Epithelial cell of umbilical artery (primary cell): ENCODE measurements at places on chromosomes 6 and 20. TPM values are rescaled to one million over a fixed set of nuclear protein-coding genes. Genes with fewer than 3 reads are reported as not detected.

SYTL3 gene
- total RNA-seq, result 0.46 and 0.65 TPM in 2 replicates

SAMD3 gene
- not detected in 2 replicates for total RNA-seq

SNAI1 gene
- total RNA-seq, result 0.46 and 1.6 TPM in 2 replicates

LGSN gene
- not detected in 2 replicates for total RNA-seq

APCDD1L gene
- total RNA-seq, result 3.6 and 6.5 TPM in 2 replicates

IMPG1 gene
- under 0.01 TPM in 1 of 2 replicates, not detected in the other for total RNA-seq

MOG gene
- not detected in 2 replicates for total RNA-seq

SEMG1 gene
- total RNA-seq, result not detected in 2 replicates

HLA-DQB2 gene
- total RNA-seq, result not detected in 2 replicates

KIFC1 gene
- 30.2 and 37.4 TPM in 2 replicates for total RNA-seq

CRISP2 gene
- under 0.01 TPM in 1 of 2 replicates, not detected in the other for total RNA-seq

MLN gene
- not detected in 2 replicates for total RNA-seq

WFDC2 gene
- total RNA-seq, result not detected in 2 replicates

TCF21 gene
- under 0.01 and 0.15 TPM in 2 replicates for total RNA-seq

PCNA gene
- total RNA-seq, result 172 and 187 TPM in 2 replicates

PCMTD2 gene
- total RNA-seq, result 47.1 and 67.0 TPM in 2 replicates

OPRL1 gene
- 0.61 and 2.3 TPM in 2 replicates for total RNA-seq

ABRACL gene
- 79.8 and 111 TPM in 2 replicates for total RNA-seq

HNF4A gene
- not detected in 2 replicates for total RNA-seq

COL19A1 gene
- total RNA-seq, result not detected in 2 replicates

C2 gene
- total RNA-seq, result not detected in 2 replicates

C6orf52 gene
- 1.1 TPM in 1 of 2 replicates, not detected in the other for total RNA-seq

AVP gene
- total RNA-seq, result not detected in 2 replicates

TPD52L1 gene
- 2.3 and 4.0 TPM in 2 replicates for total RNA-seq

CEBPB gene
- total RNA-seq, result 7.1 and 29.0 TPM in 2 replicates

CAPN11 gene
- 3.0 and 4.2 TPM in 2 replicates for total RNA-seq

SRSF3 gene
- 356 and 638 TPM in 2 replicates for total RNA-seq

RRBP1 gene
- total RNA-seq, result 99.4 and 117 TPM in 2 replicates
